ENCODE measurements at places on chromosomes 6 and 20.

GRCh38 chr6:36814249-36814648 lies 25.0 kb downstream of the CPNE5 start:
- no peak for DNase-seq

- DNase-seq: no peak
These were observed 315.2 kb downstream of the ZFAND3 start for GRCh38 chr6:38134704-38135088.

DNA sequence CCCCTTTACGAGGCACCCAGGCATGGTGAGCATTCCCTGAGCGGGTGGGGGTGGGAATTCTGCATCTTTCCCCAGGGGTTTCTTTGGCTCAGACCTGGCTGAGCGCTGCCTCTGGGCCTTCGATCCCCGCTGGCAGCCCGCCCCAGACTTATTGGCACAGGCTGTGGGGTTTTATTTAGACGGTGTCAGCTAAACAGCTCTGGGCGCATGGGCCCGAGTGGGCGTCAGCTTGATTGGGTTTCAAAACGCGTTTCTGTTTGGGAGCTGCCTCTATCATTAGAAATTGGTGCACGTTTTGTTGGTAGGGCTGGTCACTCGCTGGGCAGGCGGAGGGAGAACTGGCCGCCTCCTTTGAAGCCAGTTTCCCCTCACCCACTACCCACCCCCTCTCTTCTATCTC lies 21.0 kb downstream of the PMEPA1 start:
- DNase-seq: no peak

DNA sequence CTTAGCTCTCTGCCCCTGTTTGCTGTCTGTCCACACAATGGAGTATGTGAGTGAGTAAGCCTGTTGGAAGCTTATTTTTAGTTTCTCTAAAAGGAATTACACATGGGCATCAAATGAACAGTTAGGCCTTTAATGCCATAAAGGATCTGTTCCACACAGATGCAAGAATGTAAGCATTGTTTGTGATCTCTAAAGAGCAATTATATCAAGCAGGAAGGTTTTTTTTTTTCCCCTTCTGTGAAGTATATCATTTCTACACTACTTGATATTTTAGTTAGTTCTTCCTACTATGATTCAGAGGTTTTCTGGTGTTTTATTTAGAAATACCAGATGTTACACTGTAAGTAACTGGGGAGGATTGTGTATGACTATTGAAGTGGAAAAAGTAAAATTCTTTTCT lies 627.5 kb downstream of the COL12A1 start:
- peak; percentile 28 for DNase-seq

DNA sequence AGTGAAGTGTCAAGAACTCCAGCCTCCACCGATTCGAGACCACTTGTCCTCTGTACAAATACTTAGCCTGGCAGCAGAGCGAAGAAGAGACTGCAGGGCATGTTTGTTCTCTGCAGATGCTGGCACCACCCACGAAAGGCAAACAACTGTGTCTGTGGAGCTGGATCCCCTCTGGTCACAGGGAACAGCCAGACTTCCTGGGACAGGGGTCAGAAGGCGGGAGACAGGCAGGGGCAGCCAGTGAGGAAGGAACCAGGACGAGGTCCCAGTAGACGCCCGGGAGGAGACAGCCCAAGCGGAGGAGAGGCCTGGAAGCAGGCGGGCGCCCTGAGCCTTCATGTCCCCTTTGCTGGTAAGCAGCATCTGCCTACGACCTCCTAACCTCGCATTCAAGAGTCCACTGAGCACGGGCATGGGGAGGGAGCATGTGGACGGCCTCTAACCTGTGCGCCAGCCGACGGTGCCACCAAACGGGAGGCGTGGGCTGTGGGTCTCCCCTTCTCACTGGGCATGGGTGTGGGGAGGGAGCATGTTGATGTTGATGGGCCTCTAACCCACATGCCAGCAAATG lies 265.5 kb downstream of the DLL1 start:
- no peak for DNase-seq

GRCh38 chr6:135987226-135987625 lies 135.7 kb downstream of the PDE7B start:
- DNase-seq: no peak

- no peak for DNase-seq
These were observed 21.0 kb downstream of the OPRM1 start for GRCh38 chr6:154060076-154060475.

- DNase-seq: no peak
These were observed 195.7 kb downstream of the PRL start for GRCh38 chr6:22101163-22101562.

DNA sequence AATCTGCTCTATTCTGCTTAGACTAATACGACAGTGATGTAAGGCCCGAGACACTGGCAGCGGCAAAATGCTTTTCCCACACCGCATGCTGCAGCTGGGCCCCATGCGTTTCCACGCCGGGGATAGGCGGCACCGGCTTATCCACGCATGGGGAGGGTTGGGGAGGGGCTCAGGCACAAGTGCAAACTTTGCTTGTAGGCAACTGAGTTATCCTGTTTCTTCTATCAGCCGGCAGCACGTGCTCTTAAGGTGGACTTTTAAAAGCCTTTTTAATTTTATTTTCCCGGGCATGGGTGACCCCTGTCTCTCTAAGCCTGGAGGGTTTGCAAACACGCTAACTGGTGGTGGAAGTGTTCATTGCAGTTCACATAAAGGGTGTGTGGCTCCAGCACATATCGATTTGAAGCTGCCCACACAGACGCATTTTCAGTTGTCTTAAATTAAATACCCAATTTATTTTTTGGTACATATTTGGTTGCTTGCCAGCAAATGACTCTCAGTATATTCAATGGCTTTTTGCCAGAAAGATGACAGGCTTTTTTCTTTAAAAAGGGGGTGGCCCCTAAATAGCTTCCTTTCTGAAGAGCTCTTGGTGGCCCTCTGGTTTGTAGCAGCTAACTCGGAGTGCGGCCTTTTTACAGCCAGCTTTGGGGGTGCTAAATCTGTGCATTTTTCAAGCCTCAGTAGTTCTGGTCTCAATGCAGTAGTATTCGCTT lies 561.8 kb upstream of the AGPAT4 start:
- no peak for DNase-seq

GRCh38 chr20:9172851-9173250 lies 104.0 kb downstream of the PLCB4 start:
- DNase-seq: no peak

DNA sequence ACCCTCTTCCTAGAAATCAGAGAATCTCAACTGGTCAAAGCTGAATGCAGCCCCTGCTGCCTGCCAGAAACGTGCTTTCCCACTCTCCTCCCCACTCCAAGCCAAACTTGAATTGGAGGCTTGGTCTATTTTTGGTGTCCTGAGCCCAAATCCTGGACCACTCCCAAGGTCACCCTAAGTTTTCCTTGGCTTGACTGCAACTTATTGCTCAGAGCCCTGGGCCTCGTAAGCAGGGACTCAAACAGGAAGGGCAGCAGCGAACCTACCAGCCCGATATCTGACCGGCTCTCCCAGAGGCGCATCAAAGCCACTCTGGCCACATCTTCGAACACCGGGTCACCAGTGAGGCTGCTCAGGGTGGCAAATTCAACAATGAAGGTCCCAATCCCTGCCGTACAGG lies 12.7 kb downstream of the EDEM2 start:
- DNase-seq: no peak

DNA sequence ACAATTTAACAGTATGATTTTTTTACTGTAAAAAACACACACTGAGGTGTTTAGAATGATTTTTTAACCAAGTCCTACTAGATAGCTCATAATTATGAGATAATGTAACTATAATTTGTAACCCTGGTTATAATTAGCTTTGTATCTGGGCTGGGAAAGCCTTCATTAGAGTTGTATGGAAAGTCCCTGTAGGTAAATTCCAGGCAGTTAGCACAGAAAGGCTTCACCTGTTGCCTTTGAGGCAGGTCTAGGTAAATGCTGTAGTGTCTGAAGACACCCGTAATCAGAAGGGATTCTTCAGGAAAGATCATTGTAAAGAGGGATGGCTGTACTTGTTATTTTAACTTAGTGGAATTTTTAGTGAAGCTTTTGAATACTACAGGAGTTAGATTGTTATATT lies 1.9 kb downstream of the TMEM200A start:
- DNase-seq: no peak

GRCh38 chr6:75752365-75752764 lies 3.3 kb downstream of the MYO6 start:
- no peak for DNase-seq

DNA sequence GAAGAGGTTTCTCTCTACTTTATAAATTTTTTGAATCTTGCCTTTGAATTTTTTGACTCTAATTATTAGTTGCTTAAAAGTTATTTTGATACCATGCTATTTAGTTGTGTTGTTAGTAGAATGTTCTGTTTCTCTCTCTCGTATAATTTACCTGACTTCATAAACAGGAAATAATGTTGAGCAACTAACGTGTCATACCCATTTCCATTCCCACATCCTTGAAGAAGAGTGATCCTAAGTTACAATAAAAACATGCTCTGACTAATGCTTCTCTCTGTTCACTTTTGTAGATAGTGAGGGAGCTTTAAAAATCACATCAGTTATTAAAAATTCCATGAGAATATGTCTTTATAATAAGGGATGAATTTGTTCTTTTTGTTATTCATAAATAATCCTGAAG lies 69.7 kb downstream of the SAMD5 start:
- no peak for DNase-seq

DNA sequence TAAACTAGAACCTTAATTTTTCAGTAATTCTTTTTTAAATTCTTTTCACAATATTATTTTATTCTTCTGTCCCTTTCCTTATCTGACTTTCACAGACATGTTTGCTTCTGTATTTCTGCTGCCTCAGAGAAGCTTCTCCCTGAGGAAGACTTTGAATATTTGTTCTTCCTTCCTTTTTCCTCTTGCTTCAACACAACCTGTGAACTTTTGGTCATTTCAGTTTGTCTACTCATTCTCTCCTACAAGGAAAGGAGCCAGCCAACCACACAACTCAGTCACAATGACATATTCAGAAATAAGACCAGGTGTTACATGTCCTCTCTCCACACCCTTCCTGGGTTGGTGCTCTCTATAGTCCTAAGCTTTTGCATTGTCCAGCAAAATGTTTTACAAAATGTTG lies 310.4 kb downstream of the TFAP2B start:
- DNase-seq: no peak

DNA sequence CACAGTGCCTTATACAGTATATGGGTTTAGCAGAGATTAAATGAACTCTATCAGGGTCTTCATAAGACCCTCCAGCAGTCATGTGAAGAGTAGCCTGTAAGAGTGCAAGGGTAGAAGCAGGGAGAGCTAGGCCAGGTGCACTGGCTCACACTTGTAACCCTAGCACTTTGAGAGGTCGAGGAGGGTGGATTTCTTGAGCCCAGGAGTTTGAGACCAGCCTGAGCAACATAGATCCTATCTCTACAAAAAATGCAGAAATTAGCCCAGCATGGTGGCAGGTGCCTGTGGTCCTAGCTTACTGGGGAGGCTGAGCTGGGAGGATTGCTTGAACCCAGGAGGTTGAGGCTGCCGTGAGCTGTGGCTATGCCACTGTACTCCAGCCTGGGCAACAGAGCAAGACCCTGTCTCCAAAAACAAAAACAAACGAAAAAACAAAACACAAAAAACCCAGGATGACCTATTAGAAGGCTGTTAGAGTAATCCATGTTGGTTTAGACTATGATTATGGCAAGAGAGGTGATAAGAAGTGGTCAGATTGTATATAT lies 31.9 kb downstream of the NCOA3 start:
- no peak for DNase-seq

GRCh38 chr6:102749210-102749971 lies 1355.9 kb downstream of the GRIK2 start:
- DNase-seq: no peak

DNA sequence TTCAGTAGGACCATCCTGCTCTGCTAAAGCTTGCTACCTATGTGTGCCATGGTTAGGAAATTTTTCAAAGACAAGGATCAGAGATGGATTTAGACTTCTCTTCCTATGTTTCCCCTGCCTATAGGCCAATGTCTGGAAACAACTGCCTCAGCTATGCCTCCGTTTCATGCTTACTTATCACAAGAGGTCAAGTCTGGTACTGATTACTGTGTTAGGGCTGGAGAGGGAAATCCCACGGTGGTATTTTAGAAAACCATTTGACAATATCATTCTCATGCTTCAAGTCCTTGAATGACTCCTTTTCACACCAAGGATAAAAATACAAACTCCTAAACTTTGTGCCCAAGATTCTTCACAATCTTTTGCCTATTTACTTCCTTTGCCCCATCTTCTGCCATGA lies 484.3 kb downstream of the DHX35 start:
- no peak for DNase-seq

DNA sequence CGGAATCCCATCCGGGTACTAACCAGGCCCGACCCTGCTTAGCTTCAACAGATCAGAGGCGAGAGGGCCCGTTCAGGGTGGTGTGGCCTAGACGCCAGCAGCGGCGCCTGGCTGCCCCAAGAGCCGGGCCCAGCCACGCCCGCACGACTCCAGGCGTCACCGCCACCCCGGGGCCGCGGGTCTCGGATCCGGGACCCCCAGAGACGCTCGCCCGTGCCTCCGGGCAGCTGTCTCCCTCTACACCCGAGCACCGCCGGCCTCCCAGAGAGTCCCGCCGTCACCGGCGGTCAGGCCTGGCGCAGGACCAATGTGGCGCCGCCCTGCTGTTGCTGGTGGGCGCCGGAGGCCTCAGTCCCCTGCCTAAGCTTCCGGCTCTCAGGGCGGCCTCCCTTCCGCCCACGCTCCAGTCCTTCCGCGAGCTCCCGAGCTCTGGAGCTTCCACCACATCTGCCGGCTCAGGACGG lies 441.2 kb upstream of the DEFB115 start:
- DNase-seq: no peak

DNA sequence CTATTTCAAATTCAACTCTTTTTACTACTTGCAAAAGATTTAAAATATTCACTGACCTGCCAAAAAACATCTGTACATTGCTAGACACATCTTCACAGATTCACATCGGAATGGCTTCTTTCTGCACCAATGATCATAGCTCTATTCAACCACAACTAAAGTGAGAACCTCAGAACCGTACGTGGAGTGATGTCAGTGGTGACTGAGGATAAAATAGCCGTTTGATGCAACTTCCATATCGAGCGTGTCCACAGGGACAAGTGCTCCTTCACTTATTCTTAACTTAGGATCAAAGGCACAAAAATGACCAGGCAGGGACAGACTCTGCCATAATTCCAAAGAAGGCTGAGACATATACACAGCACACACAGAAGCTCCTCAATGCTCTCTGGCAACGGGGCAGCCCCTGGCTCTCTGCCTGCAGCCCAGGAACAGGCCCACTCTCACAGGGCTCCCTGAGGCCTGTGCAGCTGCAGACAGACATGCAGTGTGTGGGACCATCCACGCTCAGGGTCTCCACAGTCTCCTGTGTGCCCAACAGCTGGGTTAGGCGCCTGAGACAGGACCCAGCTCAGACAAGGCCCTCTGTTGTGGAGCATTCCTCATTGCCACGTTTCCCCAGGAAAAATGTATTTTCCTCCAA lies 22.8 kb downstream of the FYN start:
- no peak for DNase-seq

All from HFFc6 (cell line).